ENCODE measurements at places on chromosomes 11 and 22.

DNA sequence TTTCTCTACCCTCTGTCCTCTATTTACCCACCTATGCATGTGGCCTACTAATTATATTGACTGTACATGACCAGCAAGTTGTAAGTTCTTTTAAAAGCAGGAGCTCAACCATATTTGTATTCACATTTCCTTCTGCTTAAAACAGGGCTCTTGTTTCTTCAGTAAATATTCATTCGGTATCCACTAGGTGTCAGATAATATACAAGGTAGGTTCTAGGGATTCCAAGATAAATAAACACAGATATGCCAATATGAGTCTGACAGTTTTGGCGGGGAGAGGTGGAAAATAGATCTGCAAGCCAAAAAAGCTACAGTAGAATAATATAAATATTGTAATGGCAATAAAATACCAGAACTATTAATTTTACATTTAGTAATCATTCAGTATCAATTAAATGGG, 15.3 kb upstream of the RAB30 start:
- no peak for DNase-seq

DNA sequence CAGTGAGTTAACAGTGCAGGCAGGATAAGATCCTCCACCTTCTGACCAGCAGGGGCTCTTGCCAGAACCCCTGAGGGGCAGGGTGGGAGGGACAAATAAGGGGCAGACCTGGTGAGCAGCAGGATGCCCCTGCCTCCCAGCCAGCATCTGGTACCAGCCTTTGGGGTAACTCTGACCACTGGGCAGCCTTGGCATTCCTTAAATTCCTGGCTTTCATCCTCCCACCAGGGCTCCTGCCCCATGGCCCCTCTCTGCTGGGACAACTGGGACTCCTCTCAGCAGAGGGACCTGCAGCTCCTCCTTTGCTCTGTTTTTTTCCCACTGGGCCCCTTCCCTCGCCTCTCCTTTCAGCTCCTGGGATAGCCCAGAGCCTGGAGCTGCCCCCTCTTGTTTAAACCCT, 98.0 kb upstream of the CD82 start:
- no peak for DNase-seq

DNA sequence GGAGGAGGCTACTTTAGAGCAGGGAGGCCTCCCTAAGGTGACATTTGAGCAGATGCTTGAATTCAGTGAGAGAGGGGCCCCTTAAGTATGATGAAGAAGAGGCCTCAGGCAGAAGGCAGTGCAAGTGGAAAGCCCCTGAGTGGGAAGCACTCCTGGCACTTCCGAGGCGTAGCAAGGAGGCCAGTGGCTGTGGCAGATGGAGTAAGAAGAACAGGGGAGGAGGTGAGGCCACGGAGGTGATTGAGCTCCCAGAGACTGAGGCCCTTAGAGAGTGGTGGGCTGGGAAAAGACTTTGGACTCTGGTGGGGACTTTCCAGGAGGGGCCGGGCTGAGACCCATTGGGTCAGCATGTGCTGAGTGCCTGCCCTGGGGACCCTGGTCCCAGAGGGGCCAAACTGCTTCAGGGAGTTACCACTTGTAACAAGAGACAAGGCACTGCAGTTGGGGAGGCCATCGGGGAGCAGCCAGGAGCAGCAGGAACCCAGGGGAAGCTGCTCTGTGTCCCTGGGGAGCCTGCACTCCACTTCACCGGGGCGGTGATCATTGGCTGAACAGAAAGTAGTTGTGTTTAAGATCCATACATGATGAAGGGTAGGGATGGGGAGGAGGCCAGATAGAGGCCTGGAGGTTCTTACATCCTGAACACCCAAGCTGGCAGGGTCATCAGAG, 2.5 kb upstream of the CENPM start:
- DNase-seq: no peak

- DNase-seq: no peak
Observed at GRCh38 chr11:70298243-70298915, 27.9 kb downstream of the PPFIA1 start.

- no peak for DNase-seq
Observed at GRCh38 chr22:27377501-27378295, 423.9 kb downstream of the MN1 start.

GRCh38 chr11:61357233-61357893, 4.3 kb downstream of the CYB561A3 start:
- DNase-seq: no peak

DNA sequence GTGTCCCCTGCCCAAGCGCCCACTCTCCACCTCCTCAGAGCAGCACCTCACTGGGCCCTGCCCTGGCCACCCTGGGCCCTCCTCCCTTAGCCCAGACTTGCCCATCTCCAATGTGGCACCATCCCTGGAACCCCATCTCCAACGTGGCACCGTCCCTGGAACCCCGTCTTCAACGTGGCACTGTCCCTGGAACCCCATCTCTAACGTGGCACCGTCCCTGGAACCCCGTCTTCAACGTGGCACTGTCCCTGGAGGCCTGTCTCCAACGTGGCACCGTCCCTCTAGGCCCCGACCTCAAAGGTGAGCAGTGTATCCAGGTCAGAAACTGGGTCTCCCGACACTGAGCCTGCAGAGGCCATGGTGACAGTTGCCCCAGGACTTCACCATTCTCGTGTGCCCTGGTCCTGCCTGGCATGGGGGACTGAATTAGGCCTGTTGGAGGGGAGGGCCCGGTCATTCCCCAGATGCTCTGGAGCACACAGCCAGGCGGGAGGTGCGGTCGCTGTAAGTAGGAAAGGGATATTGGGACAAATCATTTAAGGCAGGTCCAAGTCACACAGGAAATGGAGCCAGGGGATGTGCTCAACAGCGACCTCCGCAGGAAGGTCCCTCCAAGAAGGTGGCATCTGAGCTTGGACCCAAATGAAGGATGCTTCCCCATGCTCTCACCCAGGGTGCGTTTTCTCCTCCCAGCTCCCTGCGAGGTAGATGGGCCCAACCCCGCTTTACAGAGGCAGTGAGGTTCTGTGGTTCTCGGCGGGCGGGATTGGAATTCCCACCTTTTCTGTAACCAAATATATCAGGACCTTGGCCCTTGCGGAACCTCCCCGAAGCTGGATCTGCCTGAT, 2.4 kb upstream of the CTSD start:
- no peak for DNase-seq

- no peak for DNase-seq
Observed at GRCh38 chr11:65266210-65266609, 4.4 kb downstream of the POLA2 start.

DNA sequence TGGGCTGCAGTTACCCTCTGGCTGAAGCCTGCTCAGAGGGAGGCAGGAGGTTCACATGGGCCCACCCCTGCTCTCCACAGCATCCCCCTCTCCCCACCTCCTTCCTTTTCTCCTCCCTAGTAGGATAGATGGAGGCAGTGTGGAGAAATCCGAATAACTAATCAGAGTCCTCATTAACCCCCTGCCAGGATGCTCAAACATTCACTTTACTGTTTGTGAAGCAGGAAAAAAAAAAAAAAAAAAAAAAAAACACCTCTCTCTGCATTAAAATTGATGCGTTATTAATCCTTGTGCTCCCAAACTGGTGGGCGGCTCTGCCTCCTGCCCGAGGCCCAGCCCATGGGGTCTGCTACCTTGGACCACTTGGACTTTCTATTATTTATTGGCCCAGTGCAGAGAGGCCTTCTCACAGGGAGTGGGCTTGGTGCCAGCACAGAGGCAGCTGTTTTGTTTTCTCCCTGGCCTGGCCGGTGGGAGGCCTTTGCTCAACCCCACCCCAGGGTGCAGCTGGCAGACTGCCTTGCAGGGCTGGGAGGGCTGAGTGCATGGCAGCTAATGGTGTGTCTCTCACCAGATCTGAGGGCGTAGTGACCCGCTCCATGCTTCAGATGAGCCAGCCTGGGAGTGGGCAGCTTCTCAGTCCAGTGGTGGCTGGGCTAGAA, 150.7 kb downstream of the PKNOX2 start:
- no peak for DNase-seq

DNA sequence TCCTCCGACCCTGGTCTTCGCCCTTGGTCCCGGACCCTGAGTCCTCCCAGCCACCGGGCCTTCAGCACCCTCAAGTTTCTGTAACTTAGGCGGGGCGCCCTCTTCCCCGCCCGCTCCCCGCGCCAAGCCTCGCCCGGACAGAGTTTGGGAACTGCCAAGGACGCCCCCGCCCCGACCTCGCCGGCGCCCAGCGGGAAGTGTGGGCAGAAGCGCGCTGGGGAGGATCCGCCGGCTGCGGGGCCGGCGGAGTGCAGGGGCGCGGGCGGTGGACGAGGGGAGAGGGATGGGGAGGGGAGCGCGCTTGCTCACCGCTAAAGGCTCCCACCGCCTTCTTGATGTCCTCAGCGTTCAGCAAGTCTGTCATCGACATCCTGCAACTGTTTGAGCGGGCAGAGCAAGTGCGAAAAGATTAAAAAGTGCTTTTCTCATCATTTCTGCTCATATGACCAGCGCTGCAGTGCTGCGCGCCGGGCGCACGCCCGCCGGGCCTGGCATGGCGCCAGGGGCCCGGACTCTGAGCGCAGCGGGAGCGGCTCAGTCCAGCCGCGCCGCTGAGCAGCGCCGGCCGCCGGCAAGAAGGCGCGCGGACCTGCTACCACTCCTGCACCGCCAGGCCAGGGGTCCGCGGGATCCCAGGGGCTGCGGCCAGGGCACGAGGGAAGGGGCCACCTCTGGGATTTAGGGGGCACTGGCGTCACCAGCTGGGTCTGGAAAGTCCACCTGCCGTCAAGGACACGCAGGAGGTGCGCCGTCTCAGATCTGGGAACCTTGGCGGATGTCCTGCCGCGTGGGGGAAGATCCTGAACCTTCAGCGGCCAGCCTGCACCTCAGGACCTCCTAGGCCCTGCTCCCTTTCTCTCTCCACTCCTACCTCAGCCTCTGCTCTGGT, at the start of gene PVALB:
Gene PVALB, minus strand, starts transcription at position 400 of the 889 bp plus-strand sequence. Its CDS starts 30 bp downstream, at position 370.
- no peak for DNase-seq

DNA sequence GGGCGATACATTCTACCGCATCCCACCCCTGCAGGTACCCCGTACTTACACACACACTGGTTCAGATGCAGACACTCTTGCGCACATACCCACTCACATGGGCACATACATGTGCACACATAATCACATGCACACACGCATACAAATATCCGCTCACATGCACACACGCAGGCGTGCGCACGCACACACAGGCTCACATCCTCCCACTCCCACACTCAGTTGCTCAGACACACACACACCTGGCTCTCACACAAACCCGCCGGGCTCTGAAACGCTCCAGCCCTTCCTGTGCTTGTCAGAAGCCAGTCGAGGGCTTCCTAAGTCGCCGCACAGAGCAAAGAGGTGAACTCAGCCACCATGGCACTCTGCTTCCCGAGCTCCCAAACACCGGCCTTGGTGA, 164.5 kb downstream of the CRYBB2 start:
- DNase-seq: no peak

GRCh38 chr11:1352696-1353382, 36.9 kb upstream of the BRSK2 start:
- no peak for DNase-seq

GRCh38 chr11:86641537-86642261, 30.7 kb downstream of the ME3 start:
- DNase-seq: no peak

DNA sequence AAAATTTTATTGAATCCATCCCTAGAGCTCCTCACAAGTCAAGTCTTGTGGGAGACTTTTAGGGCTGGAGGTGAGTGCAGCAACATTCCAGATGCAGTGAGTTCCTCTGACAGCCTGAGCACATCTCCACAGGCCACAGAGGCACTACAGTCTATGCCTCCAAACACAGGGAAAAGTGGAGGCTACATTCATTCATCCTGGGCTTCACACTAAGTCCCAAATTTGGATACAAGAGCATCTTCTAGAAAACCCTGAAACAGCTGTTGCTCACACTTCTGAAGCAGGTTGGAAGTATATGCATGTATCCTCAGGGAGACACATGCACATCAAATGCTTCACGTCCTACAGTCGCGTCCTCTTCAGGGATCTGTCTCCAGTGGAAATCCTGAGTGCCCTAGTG, 1.2 kb downstream of the CD3D start:
- no peak for DNase-seq

DNA sequence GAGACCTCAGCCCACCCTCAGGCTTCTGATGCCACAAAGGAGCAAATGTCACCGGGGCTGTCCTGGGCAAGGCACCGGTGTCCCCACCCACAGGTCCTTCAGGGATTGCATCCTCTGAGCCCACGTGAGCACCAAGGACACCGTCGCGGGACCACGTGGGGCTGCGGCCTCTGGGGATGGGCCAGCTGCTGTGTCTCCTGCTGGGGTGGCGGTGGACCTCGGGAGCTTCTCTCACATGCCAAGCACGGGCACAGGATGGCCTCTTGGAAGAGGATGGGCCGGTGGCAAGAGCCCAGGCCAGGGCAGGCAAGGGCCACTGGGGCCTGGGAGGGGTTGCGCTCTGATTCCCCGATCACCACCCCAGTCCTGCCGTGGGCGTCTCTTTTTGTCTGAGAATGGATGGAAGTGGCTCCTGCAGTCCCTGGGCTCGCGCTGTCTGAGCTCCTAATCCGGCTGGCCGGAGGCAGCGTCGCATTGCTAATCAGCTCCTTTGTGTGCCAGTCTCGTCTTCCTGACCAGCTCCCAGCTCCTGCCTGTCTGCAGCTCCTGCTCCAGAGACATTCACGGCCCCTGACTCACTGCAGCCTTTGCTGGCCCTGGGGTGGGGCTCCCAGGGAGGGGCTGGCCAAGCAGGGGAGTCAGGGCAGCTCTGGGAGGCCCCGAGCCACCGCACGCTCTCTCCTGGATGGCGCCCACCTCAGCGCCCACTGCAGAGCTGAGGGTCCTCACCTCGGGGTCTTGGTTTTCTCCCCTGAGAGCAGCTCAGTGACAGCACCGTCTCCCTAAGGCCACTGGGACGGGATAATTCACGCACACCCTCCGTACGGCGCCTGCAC, 146.7 kb downstream of the CTTN start:
- no peak for DNase-seq

- DNase-seq: no peak
Observed at GRCh38 chr11:116773203-116774097, 663 bp upstream of the BUD13 start.

DNA sequence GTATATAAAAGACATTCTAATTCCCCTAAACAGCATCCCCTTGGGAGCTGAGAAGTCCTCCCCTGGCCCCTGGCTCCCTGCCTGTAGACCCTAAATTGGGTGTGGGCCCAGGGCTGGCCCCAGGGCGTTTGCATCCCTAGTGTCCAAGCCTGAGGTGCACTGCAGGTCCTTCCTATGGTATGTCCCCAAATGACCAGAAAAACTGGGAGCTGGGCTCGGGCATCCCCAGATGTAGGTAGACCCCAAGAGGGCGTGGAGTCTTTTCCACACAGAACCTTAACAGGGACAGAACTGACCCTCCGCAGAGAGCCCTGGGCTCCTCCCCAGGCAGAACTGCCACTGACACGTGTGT, 782 bp upstream of the OSBPL5 start:
- no peak for DNase-seq

GRCh38 chr22:42893371-42894150, 36.5 kb upstream of the ARFGAP3 start:
- no peak for DNase-seq

GRCh38 chr11:27158456-27159334, 118.1 kb downstream of the BBOX1 start:
- no peak for DNase-seq

DNA sequence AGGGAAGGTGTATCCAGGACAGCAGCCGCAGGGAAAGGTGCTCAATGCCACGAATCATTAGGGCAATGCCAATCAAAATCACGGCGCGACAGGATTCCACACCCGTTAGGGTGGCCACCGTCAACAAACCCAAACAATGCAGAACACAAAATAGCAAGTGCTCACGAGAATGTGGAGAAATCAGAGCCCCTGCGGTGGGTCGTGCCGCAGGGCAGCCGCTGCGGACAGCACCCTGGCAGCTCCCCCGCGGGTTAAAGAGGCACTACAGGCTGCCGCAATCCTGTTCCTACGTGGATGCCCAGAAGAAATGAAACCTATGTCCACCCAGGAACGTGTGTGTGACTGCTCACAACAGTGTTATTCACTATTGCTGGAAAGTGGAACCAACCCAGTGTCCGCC, 17.1 kb upstream of the TH start:
- no peak for DNase-seq

Measured in stimulated activated CD4-positive, alpha-beta T cell treated with anti-CD3 and anti-CD28 coated beads, TNF-alpha, amount 100 ng/mL, for 1 hour (primary cell).